ENCODE measurements at places on chromosomes 11 and 22. TPM values are rescaled to one million over a fixed set of nuclear protein-coding genes. Genes with fewer than 3 reads are reported as not detected.

The BSCL2 gene
- total RNA-seq, result 72.6 TPM

The WNT11 gene
- 34.4 TPM for total RNA-seq

The KCNE3 gene
- 0.22 TPM for total RNA-seq

The OR52H1 gene
- 0.76 TPM for total RNA-seq

The PAMR1 gene
- total RNA-seq, result 0.11 TPM

The DERL3 gene
- 1.6 TPM for total RNA-seq

The ART5 gene
- not detected for total RNA-seq

The TMEM151A gene
- not detected for total RNA-seq

The ISX gene
- total RNA-seq, result not detected

The ARHGEF17 gene
- total RNA-seq, result 47.6 TPM

The NDUFC2 gene
- total RNA-seq, result 91.5 TPM

The PTPRCAP gene
- 1.6 TPM for total RNA-seq

The MYO7A gene
- total RNA-seq, result 0.43 TPM

The HEPN1 gene
- not detected for total RNA-seq

The TRIM6 gene
- total RNA-seq, result 26.7 TPM

The C11orf87 gene
- total RNA-seq, result not detected

The VSIG2 gene
- total RNA-seq, result under 0.01 TPM

The CD6 gene
- not detected for total RNA-seq

The KCNJ5 gene
- 0.54 TPM for total RNA-seq

The ASCL2 gene
- 0.87 TPM for total RNA-seq

The NRXN2 gene
- total RNA-seq, result 0.87 TPM

The NLRP10 gene
- 47.7 TPM for total RNA-seq

The C11orf16 gene
- total RNA-seq, result not detected

The PRODH gene
- total RNA-seq, result 0.79 TPM

The OTOG gene
- total RNA-seq, result not detected

The OR56A1 gene
- total RNA-seq, result not detected

The GPHA2 gene
- total RNA-seq, result not detected
